NCI-H510A (cell line): ENCODE measurements at places on chromosomes 5 and 9.

DNA sequence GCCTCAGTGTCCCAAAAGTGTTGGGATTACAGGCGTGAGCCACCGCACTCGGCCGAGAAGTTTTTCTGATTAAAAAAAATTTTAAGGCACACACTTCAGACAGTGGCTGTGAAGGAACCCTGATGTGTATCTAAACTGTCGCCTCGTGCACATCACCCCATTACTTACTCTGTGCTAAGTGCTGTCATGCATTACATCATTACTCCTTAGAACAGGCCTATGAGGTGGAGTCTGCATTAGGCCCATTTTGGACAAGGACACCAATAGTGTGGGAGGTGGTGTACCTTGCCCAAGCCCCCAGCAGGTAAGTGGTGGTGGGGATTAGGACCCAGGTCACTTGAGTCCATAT lies 3.8 kb upstream of the CDHR2 start:
- DNase-seq: no peak

DNA sequence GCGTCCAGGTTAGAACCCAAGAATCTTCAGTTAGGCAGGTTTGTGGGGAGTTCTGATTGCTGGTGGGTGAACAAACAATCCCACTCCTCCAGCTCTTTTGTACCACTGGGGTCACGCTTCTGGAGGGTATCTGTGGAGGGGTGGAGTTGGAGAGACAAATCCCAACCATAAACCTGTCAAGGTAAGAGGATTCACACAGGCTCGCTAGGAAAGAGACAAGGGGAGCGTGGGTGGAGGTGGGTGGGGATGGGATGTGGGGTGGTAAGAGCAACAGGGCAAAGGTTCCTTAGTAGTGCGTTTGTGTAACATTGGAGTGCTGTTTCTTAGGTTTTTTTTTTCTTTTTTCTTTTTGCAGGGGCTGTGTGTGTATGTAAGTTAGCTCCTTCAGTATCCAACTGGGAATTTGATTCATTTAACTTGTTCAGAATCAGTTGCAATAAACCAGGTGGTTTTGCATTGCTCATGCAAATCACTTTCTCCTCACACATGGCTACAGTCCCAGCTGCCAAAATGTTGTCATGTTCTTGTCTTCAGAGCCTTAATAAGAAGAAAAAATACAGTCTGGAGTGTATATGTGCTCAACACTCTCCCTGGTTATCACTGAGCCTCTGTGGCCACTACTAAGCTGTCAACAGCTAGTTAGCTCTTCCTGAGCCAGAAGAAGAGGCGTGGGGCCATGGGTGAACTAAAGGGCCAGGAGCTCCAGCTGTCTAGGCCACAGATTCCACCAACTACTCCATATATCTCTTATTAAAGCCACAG lies 164.0 kb upstream of the RAD23B start:
- no peak for DNase-seq

- no peak for DNase-seq
Measured at GRCh38 chr5:146877783-146878475, 628 bp downstream of the PPP2R2B start.

- no peak for DNase-seq
Measured at GRCh38 chr9:91720751-91721705, 229.0 kb downstream of the ROR2 start.

- DNase-seq: no peak
Measured at GRCh38 chr9:86238861-86239770, 20.3 kb downstream of the C9orf153 start.

DNA sequence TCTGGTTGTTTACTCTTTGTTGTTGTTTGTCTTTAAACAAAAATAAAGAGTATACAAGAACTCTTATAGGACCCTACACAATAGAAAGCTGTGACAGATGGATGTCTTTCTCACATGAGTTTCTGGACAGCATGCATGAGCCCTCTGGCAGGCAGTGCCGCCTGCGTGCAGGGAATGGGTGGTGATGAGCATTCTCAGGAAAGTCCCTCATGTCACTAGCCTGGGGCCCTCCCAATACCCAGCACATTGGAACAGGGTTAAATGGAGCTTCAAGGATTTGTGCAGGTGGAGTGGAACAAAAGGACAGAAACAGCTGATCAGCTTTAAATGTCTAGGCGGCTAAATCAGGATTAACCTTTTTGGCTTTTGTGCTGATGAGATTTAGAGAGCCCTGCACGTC lies 181.0 kb upstream of the CD180 start:
- DNase-seq: no peak

DNA sequence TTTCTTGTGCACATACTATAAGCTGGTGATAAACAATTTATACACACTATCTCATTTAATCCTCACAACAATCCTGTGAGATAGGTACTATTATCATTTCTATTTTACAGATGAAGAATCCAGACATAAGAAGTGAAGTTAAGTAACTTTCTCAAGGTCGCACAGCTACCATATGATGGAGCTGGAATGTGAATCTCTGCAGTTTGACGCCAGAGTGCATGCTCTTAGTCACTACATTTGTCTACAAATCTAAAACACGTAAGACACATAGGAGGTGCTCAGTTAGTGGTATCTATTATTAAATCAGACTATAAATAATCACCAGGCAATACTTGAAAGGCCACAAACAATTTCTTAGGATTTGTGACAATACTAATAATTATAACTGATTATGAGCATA lies 45.0 kb upstream of the CDKN2B start:
- DNase-seq: no peak

GRCh38 chr9:71383308-71383940 lies 262.0 kb upstream of the TRPM3 start:
- no peak for DNase-seq

DNA sequence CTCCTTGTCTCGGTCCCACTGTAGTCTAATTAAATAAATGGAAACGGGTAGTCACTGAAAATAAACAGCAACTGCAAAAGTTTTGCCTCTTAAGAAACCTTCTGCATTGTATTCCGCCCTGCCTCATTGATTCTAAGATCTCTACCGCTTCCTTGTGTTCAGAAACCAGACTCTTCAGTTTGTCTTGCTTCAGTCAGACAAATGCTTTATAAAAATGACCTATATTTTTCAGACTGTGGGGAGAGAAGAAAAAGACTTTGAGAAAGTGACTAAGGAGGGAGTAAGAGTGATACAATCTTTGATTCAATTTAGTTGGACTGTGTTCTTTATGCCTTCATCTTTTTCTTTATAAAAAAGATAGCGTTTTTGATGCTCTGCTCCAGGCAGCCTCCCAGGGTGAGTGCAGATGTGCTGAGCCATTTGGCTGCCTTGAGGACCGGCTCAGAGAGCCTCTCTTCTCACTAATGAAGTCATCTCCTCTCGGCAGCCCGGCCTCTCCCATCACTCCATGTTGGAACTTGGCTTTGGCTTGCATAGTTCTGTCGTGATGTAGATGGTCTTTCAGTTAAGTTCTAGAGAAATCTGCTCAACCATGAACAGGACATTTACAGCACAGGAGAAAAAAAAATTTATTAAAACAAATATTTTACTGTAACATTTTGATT lies 4.0 kb upstream of the VCAN start:
- DNase-seq: no peak

DNA sequence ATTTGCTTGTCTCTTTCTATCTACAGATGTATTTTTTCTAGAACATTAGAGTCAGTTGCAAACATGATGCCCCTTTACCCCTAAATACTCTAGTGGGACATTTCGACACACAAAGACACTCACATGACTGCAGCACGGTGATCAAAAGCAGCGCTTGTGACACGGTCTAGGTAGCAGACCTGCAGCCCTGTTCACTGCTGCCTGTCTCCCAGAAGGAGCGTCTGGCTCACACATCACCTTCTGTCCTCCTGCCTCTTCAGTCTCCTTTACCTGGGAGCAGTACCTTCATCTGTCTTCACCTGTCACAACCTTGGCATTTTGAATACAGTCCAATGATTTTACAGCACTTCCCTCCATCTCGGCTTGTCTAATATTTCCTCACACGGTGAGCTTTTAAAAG lies 51.9 kb upstream of the SH3PXD2B start:
- no peak for DNase-seq

- DNase-seq: no peak
Measured at GRCh38 chr5:446883-447263, 3.9 kb downstream of the EXOC3 start.

- DNase-seq: no peak
Measured at GRCh38 chr5:176466245-176466871, 18.2 kb downstream of the FAF2 start.

- no peak for DNase-seq
Measured at GRCh38 chr9:7144265-7145046, 386.7 kb downstream of the KDM4C start.

DNA sequence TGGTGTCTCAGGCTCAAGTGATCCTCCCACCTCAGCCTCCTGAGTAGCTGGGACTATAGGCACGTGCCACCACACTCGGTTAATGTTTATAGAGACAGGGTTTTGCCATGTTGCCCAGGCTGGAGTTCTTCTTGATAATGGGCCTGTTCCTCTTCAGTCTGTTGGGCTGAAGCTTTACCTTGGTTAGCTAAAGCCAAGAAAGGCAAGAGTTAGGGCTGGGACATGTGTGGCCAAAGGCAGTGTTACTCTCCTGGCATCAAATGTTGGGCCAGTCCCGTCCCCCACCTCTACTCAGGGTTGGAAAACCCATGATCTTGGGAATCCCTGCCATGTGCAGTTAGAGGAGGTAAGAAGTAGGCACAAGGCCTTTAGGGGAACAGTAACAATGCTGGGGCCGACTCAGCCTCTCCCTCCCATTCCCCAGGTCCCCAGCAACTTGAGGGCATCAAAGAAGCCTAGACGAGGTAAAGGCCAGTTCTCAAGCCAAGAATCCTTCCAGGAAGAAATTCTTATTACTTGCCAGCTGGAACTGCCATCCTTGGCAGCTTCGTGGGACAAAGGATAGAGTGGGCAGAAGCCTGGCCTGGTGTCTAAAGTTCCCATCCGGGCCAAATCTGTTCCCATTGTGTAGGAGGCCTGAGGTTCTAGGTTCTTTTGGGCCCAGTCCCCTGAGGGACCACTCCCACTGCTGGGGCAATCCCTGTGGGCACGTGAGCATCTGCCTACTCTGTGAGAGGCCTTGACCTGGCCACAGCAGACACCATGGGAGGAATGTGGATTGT lies 4.5 kb downstream of the EGR1 start:
- no peak for DNase-seq

GRCh38 chr5:174542471-174542870 lies 181.9 kb upstream of the MSX2 start:
- no peak for DNase-seq

DNA sequence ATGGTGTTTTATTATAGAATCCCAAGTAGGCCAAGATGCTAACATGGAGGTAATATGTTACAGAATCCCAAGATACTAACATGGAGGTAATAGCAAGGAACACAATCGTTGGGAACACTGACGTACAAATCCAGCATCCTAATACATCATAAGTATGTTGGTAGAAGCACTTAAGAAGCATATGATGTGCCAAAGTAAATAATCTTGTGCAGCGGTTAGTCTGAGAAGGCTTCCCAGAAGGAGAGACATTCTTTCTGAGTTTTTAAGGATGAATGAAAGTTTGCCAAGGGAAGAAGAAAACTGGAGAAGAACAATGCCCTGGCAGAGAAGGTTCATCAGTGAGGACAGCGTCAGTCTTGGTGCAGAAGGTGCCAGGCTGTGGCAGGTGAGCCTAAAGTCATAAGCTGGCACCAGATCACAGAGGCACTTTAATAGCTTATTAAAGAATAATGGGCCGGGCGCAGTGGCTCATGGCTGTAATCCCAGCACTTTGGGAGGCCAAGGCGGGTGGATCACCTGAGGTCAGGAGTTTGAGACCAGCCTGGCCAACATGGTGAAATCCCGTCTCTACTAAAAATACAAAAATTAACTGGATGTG lies 294.5 kb upstream of the PIK3R1 start:
- no peak for DNase-seq

DNA sequence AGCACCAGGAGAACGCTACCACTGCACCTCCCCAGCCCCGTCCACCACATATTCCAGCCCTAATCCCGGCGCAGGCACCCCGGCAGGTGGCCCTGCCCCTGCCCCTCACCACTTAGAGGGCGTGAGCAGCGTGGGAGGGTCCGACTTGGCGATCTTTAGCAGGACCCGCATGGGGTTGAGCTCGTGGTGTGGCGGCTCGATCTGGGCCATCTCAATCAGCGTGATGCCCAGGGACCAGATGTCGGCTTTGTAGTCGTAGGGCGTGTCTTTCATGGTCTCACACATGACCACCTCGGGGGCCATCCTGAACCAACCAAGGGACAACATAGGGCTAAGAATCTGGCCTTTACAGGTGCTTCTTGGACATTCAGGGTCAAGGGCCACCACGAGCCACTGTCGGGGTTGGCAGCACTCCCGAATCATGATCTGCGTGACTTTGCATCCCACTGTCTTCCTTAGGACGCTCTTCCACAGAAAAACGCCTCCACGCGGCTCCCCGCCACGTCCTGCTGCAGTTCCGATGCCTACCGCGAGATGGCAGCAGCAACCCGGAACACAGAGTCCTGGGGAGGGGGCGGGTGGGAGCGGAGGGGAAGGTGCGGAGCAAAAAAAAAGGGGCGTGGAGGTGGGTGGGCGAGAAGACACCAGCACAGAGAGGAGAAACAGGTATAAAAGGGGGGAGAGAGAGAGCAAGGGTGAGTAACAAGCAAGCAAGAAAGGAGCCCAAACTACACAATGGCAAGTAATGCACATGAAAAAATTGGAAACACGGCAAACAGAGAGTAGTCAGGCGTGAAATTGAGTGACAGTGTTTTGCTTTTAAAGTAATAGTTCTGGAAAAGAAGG lies 81.3 kb downstream of the STK10 start:
- DNase-seq: no peak

- DNase-seq: no peak
Measured at GRCh38 chr5:41636605-41637004, 126.2 kb upstream of the PLCXD3 start.

DNA sequence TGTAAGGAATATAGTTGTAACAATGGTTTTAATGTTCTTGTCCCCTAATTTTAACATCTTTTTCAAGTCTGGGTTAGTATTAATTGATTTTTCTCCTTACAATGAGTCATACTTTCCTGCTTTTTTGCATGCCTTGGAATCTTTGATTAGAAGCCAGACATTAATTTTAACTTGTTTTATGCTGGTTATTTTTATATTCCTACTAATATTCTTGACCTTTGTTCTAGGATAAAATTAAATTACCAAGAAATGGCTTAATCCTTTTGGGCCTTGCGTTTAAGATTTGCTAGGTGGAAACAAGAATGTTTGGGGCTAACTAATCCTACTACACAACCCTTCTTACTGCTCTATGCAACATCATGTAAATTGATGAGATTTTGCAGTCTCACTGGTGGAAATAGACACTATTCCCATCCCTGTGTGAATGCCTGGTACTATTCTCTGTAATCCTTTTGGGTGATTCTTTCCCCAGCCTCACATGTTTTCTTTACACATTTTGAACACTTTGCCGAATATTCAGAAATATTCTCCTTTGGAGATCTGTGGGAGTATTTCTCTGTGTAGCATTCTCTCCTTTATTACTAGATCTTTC lies 47.2 kb downstream of the ZCCHC7 start:
- no peak for DNase-seq

- DNase-seq: no peak
Measured at GRCh38 chr5:141771031-141771430, 89.0 kb upstream of the ARAP3 start.

DNA sequence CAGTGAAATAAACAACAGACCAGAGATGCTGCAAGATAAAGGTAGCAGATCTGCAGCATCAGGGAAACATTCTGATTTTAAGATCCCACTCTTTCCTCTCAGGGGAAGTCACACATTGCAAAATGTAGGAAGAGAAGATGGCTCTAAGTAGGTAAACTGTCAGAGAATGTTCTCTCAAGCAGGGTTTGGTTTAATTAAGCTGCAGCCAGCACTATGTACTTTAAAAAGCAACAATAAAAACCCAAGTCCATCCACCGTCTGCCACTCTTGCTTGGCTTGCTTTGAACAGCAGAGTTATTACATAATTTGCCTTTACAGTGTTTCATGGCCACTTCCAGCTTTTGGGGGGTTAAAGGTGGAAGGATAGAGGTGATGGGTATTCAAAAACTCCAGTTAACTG lies 343.2 kb upstream of the DAP start:
- no peak for DNase-seq

GRCh38 chr5:145941096-145941447 lies 4.7 kb downstream of the SH3RF2 start:
- DNase-seq: no peak
